ENCODE measurements at places on chromosomes 2 and 18.

DNA sequence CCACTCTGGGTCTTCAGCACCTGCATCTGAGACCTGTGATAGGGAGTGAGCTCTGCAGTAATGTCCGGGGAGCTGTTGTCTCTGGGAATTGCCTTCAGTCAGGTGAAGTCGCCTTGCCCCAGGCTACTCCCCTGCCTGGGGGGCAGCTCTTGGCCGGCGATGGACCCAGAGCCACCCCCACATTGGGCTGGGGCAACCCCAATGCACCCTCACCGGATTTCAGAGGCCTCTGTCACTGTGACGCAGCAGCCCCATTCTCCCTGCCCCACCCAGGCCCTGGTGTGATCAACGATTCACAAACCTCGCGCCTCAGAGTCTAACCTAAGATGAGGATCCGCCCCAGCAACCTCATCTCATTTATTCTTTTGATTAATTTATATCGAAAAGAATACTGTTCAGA is 303.6 kb downstream of the NDUFA10 start:
- no peak for DNase-seq

GRCh38 chr2:42827647-42828486 is 35.5 kb upstream of the HAAO start:
- peak; percentile 91 for DNase-seq

DNA sequence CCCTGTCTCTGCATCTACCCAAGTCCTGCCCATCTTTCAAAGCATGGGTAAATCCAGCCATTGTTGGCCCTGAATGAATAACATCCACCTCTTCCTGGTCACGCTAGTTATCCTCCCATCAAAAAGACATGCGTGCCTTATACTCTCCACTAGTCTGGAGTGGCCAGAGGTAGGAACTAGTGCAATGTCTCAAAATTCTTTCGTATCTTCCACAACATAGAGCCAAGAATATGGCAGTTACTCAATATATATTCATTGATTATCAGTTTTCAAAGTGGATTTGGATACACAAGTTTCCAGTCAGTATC is 8.9 kb downstream of the APOB start:
- DNase-seq = no peak

DNA sequence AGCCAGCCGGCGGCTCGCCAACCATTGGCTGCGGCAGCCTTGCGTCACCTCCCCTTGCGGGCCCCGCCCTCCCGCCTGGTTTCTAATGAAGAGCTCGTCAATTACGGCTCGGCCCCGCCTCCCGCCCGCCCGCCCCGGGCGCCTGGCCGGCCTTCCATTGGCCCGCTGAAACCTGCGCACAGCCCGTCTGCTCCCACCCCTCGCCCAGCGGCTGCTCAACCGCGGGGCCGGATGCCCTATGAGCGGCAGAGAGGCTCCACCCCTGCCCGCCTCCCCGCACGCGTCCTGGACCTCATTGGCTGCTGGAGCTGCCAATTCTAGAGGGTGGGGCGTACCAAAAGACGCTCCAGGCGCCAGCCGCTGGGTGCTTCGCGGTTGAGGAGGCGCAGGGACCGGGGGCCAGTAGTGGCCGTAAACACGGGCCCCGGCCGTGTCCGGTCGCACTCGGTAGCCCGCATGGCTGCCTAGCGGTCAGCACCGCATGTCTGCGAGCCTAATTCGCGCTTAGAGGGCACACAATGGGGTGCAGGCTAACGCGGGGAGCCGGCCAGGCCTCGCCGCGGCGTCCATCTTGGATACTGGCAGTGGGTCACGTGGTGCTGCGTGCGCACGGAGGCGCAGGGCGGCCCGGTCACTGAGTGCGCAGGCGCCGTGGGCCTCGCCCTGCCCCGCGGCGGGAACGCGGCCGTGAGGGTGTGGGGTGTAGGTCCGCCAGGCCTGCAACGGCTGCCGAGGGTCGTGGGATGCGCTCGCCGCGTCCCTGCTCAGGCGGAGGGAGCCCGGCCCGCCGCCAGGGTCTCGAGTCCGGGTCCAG is 454 bp upstream of the HDAC4 start:
- peak; percentile 97 for DNase-seq

- no peak for DNase-seq
Measured at GRCh38 chr2:45963816-45964215, 312.3 kb downstream of the PRKCE start.

- DNase-seq = no peak
Measured at GRCh38 chr18:8947566-8947965, 154.9 kb upstream of the NDUFV2 start.

- no peak for DNase-seq
Measured at GRCh38 chr18:45081566-45082181, 401.0 kb downstream of the SETBP1 start.

GRCh38 chr18:80251700-80252099 is 4.4 kb upstream of the PARD6G start:
- DNase-seq = no peak

DNA sequence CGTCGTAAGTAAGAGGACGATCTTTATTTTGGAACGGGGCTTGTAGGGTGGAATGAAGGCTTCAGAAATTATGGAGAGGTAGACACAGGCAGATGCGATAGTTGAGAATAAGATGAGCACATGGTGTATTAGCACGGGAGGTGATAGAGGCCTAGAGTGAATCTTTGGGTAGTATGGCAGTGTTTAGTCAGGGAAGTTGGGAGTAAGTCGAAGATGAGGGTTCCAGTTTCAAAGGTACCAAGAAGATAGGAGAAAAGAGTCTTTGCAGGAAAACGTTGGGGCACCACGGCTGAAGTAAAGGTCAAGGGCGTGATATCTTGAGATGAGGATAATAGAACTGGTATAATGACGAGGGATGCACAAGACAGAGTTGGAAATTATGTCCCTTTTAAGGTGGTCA is 654 bp downstream of the PIK3C3 start:
- DNase-seq = no peak

DNA sequence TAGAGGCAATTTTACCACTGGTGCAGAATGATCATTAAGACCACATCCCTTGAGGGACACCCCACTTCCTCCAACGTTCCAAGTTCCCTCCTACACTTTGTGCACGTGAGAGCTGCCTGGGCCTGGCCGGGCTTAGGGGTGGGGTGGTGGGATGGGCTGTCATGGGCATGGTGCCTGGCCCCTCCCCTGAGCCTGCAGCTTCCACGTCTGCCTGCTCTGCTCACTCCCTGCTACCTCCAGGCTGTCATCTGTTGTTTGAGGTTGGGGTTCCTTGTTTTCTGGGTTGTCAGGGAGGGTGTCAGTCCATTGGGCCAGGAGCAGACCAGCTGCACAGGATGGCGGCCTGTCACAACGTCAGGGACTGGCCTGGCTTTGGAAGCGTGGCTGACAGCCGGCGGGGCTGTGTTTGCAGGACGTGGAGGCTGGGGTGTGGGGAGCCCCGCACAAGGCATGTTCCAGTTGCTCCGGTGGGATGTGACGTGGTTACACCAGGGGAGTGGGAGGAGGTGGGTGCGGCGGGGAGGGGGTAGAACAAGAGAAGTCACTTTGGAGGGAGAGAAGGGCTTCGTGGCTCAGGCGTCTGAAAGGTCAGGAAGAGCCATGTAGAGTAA is 72.3 kb downstream of the RTP5 start:
- no peak for DNase-seq

DNA sequence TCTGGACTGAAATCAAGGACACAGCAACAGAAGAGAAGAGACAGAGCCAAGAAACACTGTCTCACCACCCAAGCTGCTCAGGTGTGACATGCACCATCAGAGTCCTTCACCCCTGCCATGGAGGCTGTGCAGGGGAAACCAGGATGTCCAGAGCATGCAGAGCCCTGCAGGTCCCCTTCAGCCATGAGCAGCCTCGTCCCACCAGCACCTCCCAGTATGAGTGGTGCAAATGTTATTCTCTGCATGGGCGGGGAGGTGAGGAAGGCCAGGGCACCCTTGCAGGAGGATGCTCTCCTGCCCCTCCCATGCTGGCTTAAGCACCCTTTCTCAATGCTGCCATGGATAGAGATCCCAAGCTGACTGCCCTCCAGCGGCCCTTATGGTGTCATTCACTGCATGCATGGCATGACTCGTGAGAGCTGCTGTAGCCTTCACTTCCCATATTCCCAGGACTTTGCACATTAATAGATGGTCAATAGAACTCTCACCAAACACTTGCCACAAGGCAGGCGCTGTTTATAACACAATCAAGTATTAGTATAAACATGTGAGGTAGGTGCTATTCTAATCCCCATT is 171.0 kb downstream of the ANAPC1 start:
- no peak for DNase-seq

- no peak for DNase-seq
Measured at GRCh38 chr2:239930871-239931771, 94.0 kb downstream of the NDUFA10 start.

DNA sequence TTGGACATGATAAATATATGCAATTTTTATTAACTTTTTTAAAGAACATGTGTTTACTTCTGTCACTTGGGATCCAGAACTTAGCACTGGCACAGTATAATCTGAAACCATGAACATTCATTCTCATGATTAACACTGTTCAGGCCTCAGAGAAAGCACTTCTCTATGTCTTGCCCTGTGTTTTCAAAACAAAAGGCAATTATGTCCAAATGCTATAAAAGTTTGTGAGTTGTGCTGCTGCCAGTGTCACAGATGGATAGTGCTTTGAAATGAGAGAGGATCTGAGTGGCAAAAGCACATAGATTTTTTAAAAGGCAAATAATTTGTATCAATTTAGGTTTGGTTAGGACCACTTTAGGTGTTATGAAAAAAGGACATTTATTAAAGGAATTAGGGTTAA is 470.5 kb upstream of the FAM98A start:
- no peak for DNase-seq

- DNase-seq = no peak
Measured at GRCh38 chr2:7725171-7725849, 808.1 kb downstream of the RNF144A start.

- DNase-seq = peak; percentile 55
Measured at GRCh38 chr2:9002637-9003365, 683 bp downstream of the MBOAT2 start.

- DNase-seq = no peak
Measured at GRCh38 chr2:146615778-146616177, 1229.1 kb upstream of the ACVR2A start.

GRCh38 chr2:98623657-98624056 is 15.3 kb downstream of the UNC50 start:
- no peak for DNase-seq

DNA sequence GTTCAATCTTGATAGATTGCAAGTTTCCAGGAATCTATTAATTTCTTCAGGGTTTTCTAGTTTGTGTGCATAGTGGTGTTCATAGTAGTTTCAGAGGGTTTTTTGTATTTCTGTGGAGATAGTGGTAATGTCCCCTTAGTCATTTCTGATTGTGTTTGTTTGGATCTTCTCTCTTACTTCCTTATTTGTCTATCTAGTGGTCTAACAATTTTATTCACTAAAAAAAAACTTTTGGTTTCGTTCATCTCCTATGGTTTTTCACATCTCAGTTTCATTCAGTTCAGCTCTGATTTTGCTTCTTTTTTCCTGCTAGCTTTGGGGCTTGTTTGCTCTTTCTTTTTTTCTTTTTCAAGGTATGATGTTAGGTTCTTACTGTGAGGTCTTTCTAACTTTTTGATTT is 94.5 kb downstream of the SNTG2 start:
- no peak for DNase-seq

- no peak for DNase-seq
Measured at GRCh38 chr2:204321910-204322751, 223.1 kb upstream of the PARD3B start.

- no peak for DNase-seq
Measured at GRCh38 chr2:67268797-67269196, 128.3 kb upstream of the ETAA1 start.

- DNase-seq = no peak
Measured at GRCh38 chr2:84029903-84030575, 429.0 kb downstream of the SUCLG1 start.

GRCh38 chr2:137420744-137421143 is 543.5 kb upstream of the HNMT start:
- DNase-seq = no peak

DNA sequence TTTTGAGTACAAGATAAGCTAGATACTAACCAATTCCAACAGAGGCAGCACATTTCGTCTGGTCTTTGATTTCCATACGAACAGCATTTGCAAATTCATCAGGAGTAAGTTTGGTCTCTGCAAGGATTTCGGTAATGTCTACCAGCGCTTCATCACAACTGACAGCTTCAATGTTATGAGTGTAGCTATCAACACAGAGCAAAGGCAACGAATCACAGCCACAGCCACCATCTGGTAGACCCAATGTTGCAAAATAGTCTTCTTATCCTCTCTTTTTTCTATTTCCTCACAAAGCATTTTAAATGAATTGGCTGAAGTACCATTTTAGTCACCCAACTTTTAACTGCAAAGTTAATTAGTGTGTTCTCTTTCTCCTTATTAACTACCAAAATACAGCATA is 68.3 kb downstream of the REV1 start:
- DNase-seq = no peak

- DNase-seq = no peak
Measured at GRCh38 chr2:11703700-11704099, 33.7 kb upstream of the NTSR2 start.

- no peak for DNase-seq
Measured at GRCh38 chr2:120735746-120736170, at the start of gene GLI2. Gene GLI2, plus strand, starts transcription at chr2:120735868. Its CDS starts 61,453 bp downstream, at chr2:120797321.

- no peak for DNase-seq
Measured at GRCh38 chr2:21981127-21981526, 857.4 kb downstream of the TDRD15 start.

- no peak for DNase-seq
Measured at GRCh38 chr18:55488473-55488872, 99.5 kb downstream of the TCF4 start.

- DNase-seq = no peak
Measured at GRCh38 chr2:175844169-175844568, 157.9 kb downstream of the LNPK start.

GRCh38 chr2:175490360-175490791 is 308.9 kb upstream of the ATP5MC3 start:
- DNase-seq = no peak

- DNase-seq = no peak
Measured at GRCh38 chr2:231133365-231134099, 8.7 kb upstream of the HTR2B start.

DNA sequence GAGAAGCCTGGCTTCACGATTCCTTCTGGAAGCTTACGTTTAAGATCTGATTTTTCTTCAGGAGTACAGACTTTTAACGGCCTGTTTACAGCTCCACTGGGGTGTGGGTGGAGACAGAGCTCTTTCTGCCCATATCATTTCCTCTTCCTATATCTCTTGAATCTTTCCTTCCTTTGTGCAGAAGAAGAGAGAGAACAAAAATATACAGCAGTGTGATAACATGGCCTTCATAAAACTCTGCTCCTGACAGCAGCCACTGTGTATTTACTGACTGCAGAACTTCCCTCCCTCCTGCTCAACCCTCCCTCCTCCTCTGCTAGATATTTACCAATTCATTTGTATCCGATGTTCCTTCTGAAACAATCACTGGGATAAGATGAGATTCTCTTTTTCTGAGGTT is 34.1 kb upstream of the REEP1 start:
- DNase-seq = no peak

DNA sequence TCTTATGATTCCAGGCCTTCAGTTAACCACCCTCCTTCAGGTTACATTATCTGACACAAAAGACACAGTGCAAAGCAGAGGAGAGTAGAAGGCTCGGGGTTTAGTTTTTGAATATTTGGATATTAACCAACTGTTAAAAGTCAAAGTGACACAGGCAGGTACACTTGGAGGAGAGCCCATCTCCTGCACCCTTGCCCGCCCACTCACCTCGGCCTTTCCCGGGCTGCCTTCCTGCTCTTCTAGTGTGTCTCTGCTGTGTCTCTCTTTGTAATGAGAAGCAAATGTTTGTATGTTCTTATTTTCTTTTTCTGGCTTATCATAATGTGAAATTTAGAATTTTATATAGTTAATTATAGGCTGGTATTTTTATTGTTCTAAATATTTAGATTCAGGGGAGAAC is 35.1 kb downstream of the ZNF236 start:
- DNase-seq = no peak

- peak; percentile 72 for DNase-seq
Measured at GRCh38 chr2:226798422-226799210, 1.0 kb downstream of the IRS1 start.

- DNase-seq = no peak
Measured at GRCh38 chr18:26407736-26408601, 140.4 kb downstream of the KCTD1 start.

All from stimulated activated effector memory CD8-positive, alpha-beta T cell treated with anti-CD3 and anti-CD28 coated beads, Interleukin-12 subunit alpha, Interleukin-12 subunit beta, amount 100 ng/mL, for 72 hours (primary cell).